ENCODE measurements at places on chromosomes 2 and 18.
A peak's percentile ranks its signal among the peaks of the same experiment; 100 is the strongest.

DNA sequence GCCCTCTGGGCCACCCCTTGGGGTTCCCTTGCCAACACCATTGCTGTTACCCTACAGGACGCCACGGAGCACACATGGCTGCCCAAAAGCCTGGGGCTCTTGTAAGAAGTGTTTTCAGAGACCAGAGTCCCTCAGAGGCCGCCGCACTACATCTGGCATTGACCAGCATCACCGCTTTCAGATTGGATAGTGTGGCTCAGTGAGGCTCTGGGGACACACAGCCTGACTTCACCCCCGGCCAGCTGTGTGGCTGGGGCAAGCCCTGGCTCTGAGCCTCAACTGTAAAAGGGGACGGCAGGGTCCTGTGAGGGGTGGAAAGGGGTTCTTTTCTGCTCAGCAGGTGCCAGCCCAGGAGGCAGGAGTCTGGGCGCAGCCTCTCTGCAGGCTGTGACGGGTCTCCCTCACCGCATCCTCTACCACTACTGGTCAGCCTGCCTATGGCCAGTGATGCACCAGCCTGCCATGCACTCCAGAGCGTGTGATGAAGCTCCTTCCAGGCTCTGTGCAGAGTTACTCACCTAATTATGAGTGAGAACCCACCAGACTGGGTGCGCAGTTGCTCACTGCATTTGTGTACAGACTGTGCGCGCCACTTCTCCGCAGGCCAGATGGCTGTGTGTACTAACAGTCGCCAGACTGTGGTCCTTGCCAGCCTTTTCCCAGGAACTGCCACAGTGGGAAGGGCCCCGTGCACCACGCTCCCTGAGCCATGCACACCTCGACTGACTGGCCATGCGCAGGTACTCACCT, 10.7 kb upstream of the OTOF start:
- DNase-seq, result no peak

- no peak for DNase-seq
These were observed 120.3 kb upstream of the TMEM18 start for GRCh38 chr2:797556-797955.

- no peak for DNase-seq
These were observed 376.5 kb downstream of the TMEM182 start for GRCh38 chr2:103138123-103138901.

GRCh38 chr2:27291865-27292264, 9.6 kb downstream of the TRIM54 start:
- no peak for DNase-seq

GRCh38 chr2:28318023-28318422, 74.6 kb upstream of the FOSL2 start:
- no peak for DNase-seq

DNA sequence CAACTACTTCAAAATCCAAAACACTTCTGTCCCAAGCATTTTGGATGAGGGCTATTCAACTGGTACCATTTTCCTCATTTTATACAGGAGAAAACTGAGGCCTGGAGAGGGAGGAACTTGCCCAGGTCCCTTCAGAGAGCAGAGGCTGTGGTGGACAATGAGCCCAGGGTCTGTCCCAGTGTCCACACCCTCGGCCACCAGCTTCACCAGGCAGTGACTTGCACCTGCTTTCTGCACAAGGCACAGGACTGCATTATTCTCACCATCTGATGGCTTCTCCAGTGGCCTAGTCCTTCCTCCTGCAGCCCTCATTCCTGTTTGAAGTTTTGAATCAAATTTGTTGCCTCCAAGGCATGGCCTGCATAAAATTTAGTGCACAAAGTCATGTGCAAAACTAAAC, 53.3 kb downstream of the RNF144A start:
- no peak for DNase-seq

GRCh38 chr2:45912109-45912508, 260.6 kb downstream of the PRKCE start:
- no peak for DNase-seq

- DNase-seq, result no peak
These were observed 10.7 kb upstream of the SULT1C4 start for GRCh38 chr2:108367014-108367413.

- no peak for DNase-seq
These were observed 34.2 kb upstream of the MLPH start for GRCh38 chr2:237452861-237453260.

DNA sequence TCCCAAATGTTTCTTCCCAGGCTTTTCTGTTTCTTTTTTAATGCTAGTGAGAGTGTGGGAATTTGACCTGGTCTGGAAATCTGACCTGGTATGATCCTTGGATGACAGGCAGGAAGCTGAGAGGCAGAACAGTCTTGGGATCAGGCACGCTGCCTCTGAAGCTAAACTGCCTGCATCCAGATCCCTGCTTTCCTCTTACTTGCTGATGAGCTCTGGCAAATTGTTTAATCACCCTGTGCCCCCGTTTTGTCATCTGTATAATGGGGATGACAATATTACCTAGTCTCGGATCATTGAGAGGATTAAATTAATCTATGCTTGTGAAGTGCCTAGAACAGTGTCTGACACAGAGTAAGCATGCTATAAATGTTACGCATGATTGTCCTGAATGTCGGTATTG, 3.3 kb downstream of the KLHL23 start:
- no peak for DNase-seq

- no peak for DNase-seq
These were observed 275.0 kb downstream of the TNS1 start for GRCh38 chr2:217727801-217728200.

GRCh38 chr2:127081826-127082633, 24.9 kb downstream of the BIN1 start:
- peak; percentile 56 for DNase-seq

GRCh38 chr2:210399440-210400041, 77.0 kb downstream of the LANCL1 start:
- no peak for DNase-seq

Data from stimulated activated CD8-positive, alpha-beta memory T cell treated with anti-CD3 and anti-CD28 coated beads, Interleukin-4, amount 100 ng/mL, for 4 hours (primary cell).